Dermis microvascular lymphatic vessel endothelial cell (primary cell): ENCODE measurements at places on chromosomes 3 and 15.
A peak's percentile ranks its signal among the peaks of the same experiment; 100 is the strongest.

- DNase-seq: peak; percentile 56
These were observed 7.2 kb downstream of the HERC1 start for GRCh38 chr15:63826528-63826927.

DNA sequence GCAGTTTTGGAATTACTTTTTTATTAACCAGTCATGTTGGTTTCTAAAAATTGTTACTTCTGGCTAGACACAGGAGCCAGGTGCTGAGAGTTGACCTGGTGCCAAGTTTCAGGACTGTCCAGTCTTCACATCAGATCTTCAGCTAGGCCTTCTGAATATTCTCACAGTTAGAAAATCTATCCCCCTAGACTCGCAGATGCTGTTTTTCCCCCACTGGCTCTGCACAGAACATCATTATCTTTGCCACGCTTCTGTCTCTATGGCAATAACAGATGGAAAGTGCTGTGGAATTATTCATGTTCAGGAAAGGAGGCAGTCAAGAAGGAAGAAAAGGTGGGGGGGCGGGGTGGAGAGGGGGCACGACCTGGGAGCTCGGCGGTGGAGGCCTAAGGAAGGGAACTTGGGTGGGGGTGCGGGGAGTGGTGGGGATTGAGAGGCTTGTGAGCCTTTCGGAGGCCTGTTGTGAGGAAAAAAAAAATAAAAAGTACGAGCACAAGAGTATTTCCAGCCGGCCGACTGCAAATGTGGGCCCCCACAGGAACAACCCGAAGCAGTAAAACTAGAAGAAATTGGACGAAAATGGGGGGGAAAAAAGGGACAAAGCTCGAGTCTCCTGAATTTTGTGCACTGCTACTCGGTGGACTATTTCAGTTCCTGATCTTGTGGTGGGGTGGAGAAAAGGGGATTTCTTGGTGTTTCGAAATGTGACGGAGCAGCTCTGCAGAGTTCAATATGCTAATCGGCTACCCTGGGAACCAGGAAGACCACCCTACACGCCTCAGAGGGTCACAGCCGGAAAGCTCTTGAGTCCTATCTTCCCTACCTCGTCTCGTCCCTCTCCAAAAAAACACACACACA, 1.5 kb upstream of the SKIL start:
- peak; percentile 78 for DNase-seq

DNA sequence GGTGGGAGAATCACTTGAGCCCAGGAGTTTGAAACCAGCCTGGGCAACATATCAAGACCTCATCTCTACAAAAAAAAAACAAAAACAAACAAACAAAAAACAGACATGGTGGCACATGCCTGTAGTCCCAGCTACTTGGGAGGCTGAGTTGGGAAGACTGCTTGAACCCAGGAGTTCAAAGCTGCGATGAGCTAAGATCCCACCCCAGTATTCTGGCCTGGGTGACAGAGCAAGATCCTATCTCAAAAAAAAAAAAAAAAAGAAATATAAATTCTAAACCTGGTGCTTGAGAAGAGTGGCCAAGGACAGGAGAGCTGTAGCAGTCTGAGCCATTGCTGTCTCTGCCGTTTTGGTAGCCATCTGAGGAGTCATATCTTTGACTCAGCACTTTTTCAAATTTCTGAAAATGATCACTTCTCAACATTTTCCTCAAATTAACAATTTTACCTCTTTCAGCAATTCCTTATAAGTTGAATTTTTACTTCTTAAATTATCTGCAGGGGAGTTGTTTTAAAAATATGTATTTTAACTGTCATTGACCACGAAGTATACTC, 3.6 kb upstream of the DENND4A start:
- no peak for DNase-seq

GRCh38 chr15:88833731-88834100, 30.5 kb downstream of the ACAN start:
- DNase-seq: no peak

DNA sequence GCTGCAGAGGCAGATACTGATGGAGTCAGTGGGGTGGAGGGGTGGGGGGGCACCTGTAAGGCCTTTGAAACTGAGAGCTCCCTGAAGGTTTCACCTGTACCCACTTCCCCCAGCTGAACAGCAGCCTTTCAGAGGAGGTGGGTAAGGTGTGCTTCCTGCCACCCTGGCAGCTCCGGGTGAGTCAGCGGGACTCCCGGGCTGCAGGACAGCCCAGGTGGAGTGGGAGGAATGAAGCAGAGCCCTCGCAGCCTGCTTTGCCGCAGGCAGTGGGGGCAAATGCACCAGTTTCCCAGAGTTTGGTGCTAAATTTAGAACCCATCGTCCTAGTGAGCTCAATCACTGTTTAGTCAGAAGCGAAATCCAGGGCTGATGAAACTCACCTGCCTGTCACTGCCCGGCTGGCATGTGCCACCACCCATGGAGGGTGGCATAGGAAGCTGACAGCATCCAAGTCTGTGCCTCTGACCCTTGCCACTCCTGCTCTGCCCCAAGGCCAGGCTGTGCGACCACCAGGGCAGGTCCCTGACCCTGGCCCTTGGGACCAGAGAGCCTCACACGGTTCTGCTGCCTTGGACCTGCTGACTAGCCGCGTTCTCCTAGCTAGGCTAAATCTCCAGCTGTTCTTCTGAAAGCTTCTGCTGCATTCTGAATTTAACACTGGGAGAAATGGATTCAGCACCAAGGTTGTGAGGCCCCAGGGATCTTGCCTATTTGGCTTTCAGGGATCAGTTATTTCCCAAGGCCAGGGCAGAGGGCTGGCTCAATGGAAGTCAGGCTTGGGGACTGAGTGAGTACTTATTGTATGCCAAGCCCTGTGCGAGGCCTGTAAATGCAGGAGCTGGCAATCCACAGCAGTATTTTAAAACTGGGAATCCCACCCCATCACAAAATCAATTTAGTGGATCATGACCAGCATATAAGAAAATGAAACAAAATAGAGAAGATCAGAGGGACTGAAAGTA, 67.3 kb upstream of the RASGRF1 start:
- no peak for DNase-seq

DNA sequence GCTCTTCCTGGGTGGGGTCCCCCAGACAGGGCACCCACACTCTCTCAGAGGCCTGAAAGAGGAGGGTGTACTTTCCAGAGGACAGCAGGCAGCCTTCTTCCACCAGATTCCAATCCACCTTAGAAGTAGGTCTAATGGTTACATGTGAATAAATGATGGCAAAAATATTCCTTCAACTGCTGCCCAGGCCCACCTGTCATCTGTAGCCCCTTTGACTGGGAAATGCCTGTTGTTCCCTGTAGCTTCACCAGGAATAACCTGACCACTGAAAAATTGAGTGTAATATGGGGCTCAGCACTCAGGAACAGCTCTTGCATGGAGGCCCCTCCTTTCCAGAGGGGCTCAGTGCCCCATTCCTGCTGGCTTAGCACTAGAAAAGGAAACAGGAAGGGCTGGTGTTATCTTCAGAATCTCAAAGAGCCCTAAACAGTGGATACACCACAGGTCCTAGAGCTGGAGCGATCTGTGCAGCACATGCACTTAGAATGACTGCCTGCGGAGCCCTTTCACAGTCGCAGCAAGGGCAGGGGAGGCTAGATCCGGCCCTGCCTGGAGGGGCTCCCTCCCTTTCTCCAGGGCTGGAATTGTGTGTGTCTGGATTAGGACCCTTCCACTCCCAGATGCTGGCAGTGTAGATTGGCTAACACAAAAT, 32.1 kb downstream of the SLC22A14 start:
- no peak for DNase-seq

DNA sequence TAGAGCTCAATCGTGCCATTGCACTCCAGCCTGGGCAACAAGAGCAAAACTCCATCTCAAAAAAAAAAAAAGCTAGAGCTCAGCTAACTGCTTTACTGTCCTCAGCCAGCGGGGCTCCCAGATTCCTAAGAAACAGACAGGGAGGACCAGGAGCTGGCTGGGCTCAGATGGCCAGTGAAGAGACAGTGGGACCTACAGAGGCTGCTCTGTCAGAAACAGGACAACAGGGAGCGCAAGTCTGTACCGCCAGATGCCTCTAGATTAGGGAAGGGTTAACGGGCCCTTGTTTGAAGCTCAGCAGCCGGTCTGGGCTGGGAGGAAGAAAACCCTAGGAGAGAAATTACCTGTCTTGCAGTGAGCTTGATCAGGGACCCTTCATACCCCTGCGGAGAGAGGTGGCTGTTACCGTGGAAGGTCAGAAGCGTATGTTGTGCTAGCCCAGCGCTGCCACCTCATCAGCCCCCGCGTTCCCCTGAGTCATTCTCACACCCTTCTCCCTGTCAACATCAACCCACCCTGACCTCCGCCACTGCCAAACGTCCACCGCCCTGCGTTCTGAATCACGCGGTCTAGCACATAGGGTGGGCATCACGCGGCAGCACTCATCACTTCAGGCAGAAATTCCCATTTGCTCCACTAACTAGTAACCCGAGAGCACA, 25.3 kb downstream of the RBPMS2 start:
- DNase-seq: no peak

GRCh38 chr3:186933816-186934215, 3.5 kb downstream of the ST6GAL1 start:
- no peak for DNase-seq

- DNase-seq: peak; percentile 94
These were observed 32.8 kb upstream of the ST3GAL6 start for GRCh38 chr3:98730338-98730737.

- DNase-seq: no peak
These were observed 25.0 kb downstream of the CRYGS start for GRCh38 chr3:186519021-186519658.

DNA sequence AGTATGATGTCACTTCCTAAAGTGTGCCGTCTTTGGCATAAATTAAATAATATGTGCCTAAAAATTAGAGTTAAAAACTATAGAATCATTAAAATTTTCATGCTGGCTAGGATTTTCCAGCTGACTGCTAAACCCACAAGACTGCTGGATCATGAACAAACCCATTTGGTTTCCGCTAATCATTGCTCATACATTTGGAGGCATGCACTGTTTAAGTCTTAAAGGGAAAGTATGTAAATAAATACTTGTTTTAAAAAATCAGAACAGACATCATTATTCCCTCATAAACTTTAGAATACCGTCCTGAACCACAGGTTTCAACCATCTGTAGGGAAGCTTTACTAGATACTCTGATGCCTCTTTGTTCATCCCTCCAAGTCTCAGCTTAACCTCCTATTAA, 26.5 kb downstream of the ATP6V1A start:
- DNase-seq: no peak

- no peak for DNase-seq
These were observed 67.4 kb upstream of the SNRK start for GRCh38 chr3:43218921-43219320.

- no peak for DNase-seq
These were observed 117.4 kb upstream of the LPP start for GRCh38 chr3:188036375-188037194.

DNA sequence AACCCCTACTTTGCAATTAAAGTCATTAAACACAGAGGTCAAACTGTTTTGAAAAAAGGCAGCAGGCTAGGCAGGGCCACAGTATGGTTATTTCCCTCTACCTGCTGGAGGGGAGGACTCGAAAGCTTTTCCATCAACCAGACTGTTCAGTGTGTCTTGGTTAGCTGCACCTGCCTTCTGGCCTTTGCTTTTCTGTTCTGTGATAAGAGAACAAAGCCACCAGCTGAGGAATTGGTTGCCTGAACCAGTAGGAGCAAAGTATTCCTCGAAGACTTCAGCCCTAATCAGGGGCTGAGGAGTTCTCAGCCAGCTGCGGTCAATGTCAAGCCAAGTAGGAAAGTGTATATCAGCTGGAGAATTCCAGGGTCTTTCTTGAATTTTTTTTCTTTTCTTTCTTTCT, 132.5 kb downstream of the SOX2 start:
- DNase-seq: no peak

DNA sequence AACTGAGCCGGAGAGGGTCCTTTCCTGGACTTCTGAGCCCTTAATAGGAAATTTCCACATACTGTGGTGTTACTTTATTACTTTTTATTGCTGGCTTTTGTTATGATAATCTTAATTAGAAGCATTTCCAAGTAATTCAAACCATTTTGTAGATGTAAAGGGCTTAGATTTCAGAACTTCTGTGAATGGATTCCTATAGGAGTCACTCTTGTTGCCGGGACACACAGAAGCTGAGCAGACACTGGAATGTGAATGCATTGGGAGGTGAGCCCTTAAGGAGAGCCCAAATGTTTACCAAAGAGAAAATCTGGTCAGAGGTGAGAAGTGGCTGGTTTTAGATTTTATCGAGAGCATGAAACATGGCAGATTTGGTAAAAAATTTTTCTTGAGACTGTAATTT, 87.4 kb downstream of the FNDC3B start:
- no peak for DNase-seq

GRCh38 chr3:173876476-173876875, 478.9 kb downstream of the NLGN1 start:
- no peak for DNase-seq

DNA sequence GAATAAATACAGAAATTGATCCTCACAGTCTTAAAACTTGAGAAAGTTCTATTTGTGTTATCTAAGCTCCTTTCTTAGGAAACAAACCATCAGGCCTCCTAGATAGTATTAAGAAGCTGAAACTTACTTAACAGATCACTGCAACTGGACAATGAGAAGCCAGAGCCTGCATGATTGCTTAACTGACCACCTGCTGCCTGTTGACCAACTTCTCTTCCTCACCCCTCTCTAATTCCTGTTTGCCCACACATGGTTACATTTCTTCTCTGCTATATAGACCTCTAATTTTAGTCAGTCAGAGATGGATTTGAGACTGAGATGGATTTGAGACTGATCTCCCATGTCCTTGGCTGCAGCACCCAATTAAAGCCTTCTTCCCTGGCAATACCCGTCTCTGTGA, 13.5 kb downstream of the CCPG1 start:
- DNase-seq: no peak

DNA sequence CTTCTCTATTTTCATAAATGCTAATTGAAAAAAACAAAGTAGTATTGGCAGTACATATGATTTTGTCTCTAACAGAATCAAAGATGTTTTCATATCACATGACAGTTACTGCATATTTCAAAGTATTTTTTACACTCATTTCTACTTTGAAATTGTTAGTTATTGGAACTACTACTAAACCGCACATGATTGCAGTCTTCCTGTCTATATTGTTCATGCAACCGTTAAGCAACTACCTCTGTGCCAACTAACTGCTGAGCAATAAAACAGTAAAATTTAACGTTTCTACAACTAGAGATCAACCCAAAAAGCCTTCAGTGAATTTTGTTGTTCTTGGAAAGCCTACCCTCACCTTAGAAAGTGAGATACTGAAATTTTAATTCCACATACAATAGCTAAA, 64.2 kb downstream of the DMXL2 start:
- no peak for DNase-seq
